ENCODE measurements at places on chromosomes 1 and 21. TPM values are rescaled to one million over a fixed set of nuclear protein-coding genes. Genes with fewer than 3 reads are reported as not detected.

DNA sequence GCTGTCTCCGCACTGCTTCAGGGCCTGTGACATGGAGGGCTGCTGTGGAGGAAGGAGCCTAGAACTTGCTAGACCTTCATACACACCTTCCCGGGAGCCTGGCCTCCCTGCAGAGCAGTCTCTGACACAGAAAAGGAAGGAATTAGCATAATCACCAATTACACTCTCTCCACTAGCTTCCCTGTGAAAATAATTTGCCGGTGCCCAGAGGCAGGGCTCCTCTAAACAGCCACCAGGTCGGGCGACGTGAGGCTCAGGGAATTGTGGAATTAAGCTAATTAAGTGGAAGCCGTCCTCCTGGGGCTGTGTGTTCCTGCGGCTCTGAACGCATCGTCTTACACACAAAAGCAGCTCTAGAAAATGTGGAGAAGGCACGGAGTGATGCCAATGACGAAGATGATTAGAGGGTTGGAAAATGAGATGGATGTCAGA, 82.6 kb downstream of the NENF start:
- no peak overlapping the region for H3K27ac ChIP-seq
- H3K4me3 ChIP-seq, result no peak overlapping the region
- no peaks in the 10 kb centered on the region for H3K27me3 ChIP-seq
- DNase-seq, result peak; percentile 87

GRCh38 chr21:43909741-43910400, 44.8 kb downstream of the AGPAT3 start:
- no peak overlapping the region for H3K27ac ChIP-seq
- DNase-seq, result peak; percentile 55
- peaks cover 15% of the 10 kb centered on the region for H3K36me3 ChIP-seq
- H3K27me3 ChIP-seq, result no peaks in the 10 kb centered on the region

DNA sequence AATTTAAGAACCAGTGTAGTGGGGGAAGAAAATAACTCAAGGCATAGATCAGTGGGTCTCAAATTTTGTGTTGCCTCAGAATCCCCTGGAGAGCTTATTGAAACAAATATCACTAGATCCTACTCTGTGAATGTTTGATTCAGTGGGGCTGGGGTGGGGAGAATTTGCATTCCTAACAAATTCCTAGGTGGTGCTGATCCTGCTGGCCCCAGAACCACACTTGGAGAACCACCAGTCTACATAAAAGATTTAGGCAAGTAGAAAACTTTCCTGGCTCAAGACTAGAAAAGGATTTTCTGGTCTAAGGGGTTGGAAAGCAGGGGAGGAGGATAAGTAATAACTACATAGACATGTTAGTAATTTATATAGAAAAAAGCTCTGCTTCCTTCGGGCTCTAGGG, 34.1 kb upstream of the C1orf21 start:
- no peaks in the 10 kb centered on the region for H3K27me3 ChIP-seq
- no peaks in the 10 kb centered on the region for H3K36me3 ChIP-seq
- peaks cover 28% of the 10 kb centered on the region for H3K4me1 ChIP-seq
- no peak overlapping the region for H3K27ac ChIP-seq

DNA sequence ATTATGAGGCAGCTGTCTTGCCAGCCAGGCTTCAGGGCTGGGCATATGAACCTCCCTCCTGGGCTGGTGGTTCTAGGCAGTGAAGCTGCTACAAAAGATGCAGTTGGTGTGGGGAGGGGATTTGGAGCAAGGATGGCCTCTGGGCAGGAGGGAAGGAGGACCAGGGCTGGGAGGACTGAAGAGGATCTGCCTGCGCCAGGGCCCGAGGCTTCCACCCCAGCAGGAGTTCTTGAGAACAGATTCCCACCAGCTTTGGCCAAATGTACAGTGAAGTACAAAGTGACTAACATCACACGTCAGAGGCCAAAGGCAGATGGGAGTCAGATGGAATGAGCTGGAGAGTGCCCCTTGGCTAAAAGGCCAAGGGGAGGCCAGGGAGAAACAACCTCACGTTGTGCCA, 62.4 kb downstream of the DDX20 start:
- H3K4me3 ChIP-seq, result no peak overlapping the region
- H3K27ac ChIP-seq, result no peak overlapping the region
- H3K27me3 ChIP-seq, result no peaks in the 10 kb centered on the region
- no peak for DNase-seq
- no peaks in the 10 kb centered on the region for H3K36me3 ChIP-seq

KIRREL1 gene
- 20.6 TPM for total RNA-seq

IVL gene
- total RNA-seq, result not detected

DEGS1 gene
- total RNA-seq, result 28.9 TPM

- no peaks in the 10 kb centered on the region for H3K27me3 ChIP-seq
- no peak for DNase-seq
- no peaks in the 10 kb centered on the region for H3K4me1 ChIP-seq
- H3K36me3 ChIP-seq, result no peaks in the 10 kb centered on the region
These were observed 391.8 kb downstream of the DUSP10 start for GRCh38 chr1:221350091-221350490.

- H3K27me3 ChIP-seq, result no peaks in the 10 kb centered on the region
- DNase-seq, result no peak
- H3K4me3 ChIP-seq, result no peak overlapping the region
- H3K36me3 ChIP-seq, result no peaks in the 10 kb centered on the region
- H3K4me1 ChIP-seq, result no peaks in the 10 kb centered on the region
These were observed 63.1 kb downstream of the CDC42BPA start for GRCh38 chr1:227255086-227255732.

RBP7 gene
- total RNA-seq, result 3.6 TPM

LRRC3 gene
- total RNA-seq, result 50.1 TPM

GRCh38 chr1:97385536-97386277, 535.1 kb downstream of the DPYD start:
- DNase-seq, result peak; percentile 47
- peaks cover 5% of the 10 kb centered on the region for H3K4me1 ChIP-seq
- no peaks in the 10 kb centered on the region for H3K27me3 ChIP-seq

DNA sequence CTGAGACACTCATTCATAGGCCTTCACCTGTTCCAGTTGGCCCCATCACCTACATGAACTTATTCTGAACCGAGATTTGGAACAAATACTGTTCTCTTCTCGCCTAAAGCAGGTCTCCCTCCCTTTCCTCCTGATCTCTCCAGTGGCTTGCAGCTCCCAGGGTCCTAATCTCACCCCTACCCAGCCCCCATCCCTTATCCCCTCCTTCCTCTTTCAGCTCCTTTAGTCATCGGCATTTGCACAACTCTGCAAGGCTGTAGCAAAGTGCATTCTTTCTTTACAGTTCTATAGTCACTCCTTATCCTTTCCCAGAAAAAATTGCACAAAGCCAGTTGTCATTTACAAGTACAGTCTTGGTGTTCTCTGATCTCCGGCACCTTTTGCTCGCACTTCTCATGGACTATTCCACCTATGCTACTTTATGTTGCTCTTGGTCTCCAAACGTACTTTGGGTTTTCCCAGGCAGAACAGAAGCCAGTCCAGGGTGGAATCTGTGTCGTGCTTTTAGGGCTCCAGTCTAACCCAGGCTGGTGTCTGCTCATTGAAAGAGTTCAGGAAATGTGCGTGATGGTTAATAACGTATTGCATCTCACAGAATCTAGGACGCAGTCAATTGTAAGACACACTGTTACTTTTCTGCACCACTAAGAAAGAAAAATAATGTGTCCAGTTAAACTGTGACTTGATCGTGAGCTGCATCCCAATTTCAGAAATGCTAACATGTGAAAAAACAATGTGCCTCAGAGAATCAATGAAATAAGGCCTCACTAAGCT, 965 bp downstream of the ABCA4 start:
- H3K36me3 ChIP-seq, result no peaks in the 10 kb centered on the region
- H3K4me3 ChIP-seq, result peak overlapping the region; percentile 44
- DNase-seq, result peak; percentile 54
- no peak overlapping the region for H3K27ac ChIP-seq
- no peaks in the 10 kb centered on the region for H3K27me3 ChIP-seq

DNA sequence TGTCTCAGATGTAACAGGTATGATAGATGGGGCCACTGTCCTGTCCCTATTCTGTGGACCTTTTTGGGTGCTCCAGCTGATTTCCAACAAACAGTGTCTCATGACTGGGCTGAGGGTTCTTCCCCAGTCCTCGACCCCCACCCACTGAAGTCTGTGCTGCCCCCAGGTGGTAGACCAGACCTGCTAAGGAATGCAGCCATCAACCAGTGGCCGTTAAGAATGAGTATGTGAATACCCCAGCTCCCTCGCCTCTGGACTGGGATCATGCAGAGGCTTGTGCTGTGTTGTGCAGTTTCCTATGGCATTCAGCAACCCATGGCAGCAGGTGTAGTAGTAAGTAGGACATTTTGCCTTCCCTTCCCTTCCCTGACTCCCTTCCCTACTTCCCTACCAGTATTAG, 183.1 kb upstream of the KAZN start:
- H3K4me3 ChIP-seq, result no peak overlapping the region
- no peaks in the 10 kb centered on the region for H3K4me1 ChIP-seq
- peak; percentile 87 for DNase-seq
- no peaks in the 10 kb centered on the region for H3K27me3 ChIP-seq
- no peak overlapping the region for H3K27ac ChIP-seq
- H3K36me3 ChIP-seq, result no peaks in the 10 kb centered on the region

DNA sequence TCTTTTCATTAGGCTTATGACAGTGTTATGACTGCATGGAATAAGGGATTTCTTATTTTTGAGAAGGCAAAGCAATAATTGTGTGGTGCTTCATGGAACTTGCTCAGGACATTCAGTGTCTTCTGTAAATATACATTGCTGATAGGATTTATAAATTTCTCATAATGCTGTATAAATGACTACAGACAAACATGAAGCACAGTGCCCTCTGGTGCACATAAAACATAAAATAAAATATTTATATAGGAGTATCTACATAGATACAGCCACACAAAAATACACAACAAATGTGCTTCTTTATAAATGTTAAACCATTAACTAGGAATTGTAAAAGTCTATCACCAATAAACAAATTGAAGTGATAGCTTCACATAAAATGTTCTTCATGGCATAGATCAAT, 24.1 kb downstream of the BRINP3 start:
- no peaks in the 10 kb centered on the region for H3K4me1 ChIP-seq
- no peaks in the 10 kb centered on the region for H3K36me3 ChIP-seq
- DNase-seq, result no peak

DNA sequence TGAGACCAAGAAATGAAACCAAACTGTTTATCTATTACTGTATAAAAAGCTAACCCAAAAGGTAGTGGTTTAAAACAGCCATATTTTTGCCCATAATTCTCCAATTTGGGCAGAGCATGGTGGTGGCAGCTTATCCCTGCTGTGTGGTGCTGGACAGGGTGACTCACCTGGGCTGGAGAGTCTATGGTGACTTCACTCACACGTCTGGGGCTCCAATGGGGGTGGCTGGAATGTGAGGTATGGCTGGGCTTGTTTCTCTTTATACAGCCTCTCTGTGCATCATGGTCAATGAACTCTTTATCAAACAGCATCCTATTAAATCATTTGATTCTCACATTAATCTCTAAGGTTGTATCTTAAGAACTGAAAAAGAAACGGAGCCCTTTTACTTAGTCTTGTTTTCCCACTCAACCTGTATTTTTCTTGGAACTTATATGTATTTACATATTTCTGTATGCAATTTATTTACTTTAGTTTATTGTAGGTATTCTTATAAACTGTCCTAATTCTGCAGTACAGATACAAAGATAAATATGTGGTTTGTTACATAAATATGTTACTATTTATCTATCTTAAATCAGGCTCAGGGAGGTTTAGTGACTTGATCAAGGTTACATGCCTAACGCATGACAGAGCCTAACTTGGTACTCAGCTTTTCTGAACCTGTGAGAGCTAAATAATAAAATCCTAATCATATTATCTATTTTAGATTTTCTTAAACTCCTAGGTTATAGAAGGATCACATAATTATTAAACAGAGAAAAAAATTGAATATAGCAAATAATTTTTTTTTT, 37.5 kb upstream of the WLS start:
- H3K4me1 ChIP-seq, result peaks cover 3% of the 10 kb centered on the region
- H3K27ac ChIP-seq, result no peak overlapping the region
- DNase-seq, result peak; percentile 72
- no peaks in the 10 kb centered on the region for H3K36me3 ChIP-seq
- H3K4me3 ChIP-seq, result no peak overlapping the region

DNA sequence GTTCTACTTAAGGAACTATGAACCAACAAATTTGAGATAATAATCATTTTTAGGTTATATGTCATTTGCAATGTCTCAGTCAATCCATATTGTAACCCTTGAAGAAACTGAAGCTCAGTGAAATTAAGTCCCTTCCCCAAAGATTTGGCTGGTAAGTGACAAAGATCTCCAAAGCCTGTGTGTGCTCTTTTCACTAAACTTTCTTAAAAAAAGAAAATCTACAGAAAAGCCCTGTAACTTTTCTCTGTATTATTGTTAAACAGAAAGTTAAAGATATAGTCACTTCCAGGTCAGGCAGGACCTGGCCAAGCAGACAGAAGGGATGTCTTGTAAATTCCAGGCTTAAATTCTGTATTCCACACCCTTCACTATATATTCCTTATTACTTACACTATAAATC, 1.5 kb downstream of the LIX1L start:
- H3K36me3 ChIP-seq, result peaks cover 16% of the 10 kb centered on the region
- H3K27me3 ChIP-seq, result peaks cover 20% of the 10 kb centered on the region
- no peak for DNase-seq
- peak overlapping the region; percentile 98 for H3K4me3 ChIP-seq

GRCh38 chr1:210447456-210448057, 118.9 kb downstream of the HHAT start:
- no peak overlapping the region for H3K27ac ChIP-seq
- no peaks in the 10 kb centered on the region for H3K36me3 ChIP-seq
- H3K27me3 ChIP-seq, result peaks cover 8% of the 10 kb centered on the region
- no peaks in the 10 kb centered on the region for H3K4me1 ChIP-seq

- no peaks in the 10 kb centered on the region for H3K36me3 ChIP-seq
- H3K4me1 ChIP-seq, result no peaks in the 10 kb centered on the region
- H3K4me3 ChIP-seq, result no peak overlapping the region
- H3K27me3 ChIP-seq, result no peaks in the 10 kb centered on the region
- peak; percentile 55 for DNase-seq
These were observed 61.8 kb upstream of the SOD1 start for GRCh38 chr21:31597683-31598082.

DNA sequence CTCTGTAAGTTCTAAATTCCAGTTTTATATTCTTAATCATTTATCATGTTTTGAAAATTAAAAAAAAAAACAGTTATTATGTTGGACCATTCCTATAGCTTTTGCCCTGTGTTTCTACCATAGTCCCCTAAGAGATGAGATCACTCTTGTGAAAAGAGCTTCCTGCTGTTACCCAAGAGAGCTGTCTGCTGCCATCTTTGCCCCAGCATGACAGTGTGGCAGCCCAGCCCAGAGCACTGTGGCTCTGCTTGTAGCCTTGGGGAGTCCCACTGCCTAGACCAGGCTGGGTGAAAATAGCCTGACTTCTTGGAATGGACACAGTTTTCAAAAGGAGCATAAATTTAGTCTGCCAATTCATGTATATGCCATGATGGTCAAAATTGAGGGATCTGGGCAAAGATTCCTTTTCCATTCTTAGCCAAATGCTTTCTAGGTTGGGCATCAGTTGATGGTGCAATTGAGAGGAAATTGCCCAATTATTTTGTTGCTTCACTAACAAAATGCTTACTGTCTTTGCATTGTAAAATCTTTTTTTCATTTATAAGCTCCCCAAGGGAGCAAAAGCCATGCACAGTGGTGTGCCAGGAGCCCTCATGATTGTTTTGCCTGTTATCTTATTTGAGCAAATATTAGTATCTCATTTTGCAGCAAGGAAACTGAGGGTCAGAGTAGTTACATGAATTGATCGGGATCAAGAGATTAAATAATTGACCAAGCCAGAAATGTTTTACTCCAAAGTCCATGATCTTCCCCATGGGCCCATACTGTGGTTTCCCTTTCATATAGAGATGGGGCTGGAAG, 72.8 kb downstream of the ETS2 start:
- H3K27ac ChIP-seq, result no peak overlapping the region
- H3K4me3 ChIP-seq, result no peak overlapping the region
- no peaks in the 10 kb centered on the region for H3K27me3 ChIP-seq
- H3K4me1 ChIP-seq, result no peaks in the 10 kb centered on the region
- H3K36me3 ChIP-seq, result no peaks in the 10 kb centered on the region
- DNase-seq, result no peak

FAM72A gene
- 10.7 TPM for total RNA-seq
